ENCODE measurements at places on chromosomes 12 and 14.

DNA sequence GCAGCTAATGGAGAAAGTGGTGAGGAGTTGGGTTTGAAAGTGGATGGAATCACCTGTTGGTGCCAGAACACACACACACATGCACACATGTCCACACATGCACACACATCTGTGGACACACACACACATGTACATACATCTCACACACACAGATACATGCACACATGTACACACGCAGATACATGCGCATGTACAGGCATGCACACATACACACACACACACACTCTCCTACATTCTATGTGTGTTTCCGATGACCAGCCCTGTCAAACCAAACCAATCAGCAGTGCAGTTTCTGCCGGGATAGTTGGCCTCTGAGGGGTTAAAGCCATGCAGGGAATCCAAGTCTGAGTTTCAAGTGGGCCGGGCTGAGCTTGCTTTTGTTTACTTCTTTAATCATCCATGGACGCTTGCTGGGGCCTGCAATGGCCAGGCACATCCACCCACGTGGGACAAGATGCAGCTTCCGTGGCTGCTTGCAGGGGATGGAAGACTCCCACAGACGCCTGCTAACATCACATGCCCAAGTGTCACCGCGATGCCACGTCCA lies 52.5 kb downstream of the GALNT9 start:
- DNase-seq = no peak

- no peak for DNase-seq
Observed at GRCh38 chr12:55965941-55966407, at the start of gene PMEL. PMEL (minus strand) TSS chr12:55966042; CDS start chr12:55966011, 31 bp downstream.

DNA sequence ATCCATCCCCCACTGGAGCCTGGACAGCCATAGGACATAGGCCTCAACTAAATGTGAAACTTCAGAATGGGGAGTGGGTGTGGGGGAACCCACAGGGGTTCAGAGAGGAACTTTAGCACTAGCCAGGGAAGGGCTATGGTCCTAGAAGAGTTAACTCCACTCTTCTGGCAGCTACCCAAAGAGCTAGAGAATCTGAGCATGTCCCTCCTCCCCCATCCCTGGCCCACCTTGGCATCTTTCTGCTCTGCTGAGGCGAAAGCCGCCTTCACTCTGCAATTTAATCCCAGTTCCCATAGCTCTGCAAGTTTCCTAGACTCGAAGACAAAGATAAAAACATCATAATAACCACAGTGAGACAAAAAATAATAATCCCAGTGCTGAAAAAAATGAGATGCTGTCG lies 214.7 kb upstream of the RTL1 start:
- DNase-seq = no peak

DNA sequence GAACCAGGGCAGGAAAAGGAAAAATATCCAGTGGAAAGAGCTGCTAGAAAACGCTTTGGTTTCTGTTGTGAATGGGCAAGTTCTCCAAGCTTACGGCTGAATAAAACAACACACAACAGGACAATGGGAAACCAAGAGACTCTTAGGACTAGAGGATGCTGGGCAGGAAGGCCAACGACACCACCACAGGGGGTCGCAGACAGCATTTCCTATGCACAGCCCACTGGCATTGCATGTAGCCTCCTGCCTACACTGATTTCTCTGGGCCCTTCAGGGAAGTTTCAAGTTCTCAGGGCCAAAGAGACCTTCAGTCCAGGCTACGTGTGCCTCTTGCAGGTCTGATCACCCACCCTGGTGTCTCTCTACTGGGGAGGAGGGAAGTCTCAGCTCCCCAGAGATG lies 108.0 kb downstream of the RIMBP2 start:
- DNase-seq = no peak

DNA sequence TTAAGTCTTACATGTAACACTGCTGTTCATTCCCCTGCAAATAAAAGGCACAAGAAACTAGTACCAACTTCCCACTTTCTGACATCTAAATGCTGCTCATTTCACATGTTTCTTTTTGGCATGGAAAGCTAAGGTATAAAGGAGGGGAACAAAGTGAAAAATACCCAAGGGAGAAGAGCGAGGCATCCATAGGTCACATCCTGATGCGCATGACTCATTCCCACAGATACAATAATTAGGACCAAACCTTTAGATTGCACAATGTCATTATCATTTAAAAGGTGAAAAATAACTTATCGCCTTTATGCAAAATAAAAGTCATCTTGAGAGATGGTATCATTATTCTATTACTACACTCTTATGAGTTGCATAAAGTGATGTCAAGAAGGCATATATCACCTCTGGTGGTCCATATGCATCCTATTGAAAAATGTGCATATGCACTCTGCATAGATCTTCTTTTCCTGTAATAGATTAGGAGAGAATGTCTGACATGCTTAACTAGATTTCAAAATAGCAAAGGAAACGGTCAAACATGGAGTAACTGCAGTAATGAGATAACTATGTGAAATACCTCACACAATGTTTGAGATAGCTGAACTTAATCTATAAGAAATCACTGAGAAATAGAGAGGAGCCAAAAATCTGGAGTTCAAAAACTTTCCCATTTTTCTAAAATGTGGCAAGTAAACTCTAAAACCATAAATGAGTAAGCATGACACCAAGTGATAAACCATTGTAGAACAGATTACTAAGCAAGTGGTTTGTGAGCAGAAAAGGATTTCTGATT lies 382.5 kb upstream of the TMTC1 start:
- no peak for DNase-seq

DNA sequence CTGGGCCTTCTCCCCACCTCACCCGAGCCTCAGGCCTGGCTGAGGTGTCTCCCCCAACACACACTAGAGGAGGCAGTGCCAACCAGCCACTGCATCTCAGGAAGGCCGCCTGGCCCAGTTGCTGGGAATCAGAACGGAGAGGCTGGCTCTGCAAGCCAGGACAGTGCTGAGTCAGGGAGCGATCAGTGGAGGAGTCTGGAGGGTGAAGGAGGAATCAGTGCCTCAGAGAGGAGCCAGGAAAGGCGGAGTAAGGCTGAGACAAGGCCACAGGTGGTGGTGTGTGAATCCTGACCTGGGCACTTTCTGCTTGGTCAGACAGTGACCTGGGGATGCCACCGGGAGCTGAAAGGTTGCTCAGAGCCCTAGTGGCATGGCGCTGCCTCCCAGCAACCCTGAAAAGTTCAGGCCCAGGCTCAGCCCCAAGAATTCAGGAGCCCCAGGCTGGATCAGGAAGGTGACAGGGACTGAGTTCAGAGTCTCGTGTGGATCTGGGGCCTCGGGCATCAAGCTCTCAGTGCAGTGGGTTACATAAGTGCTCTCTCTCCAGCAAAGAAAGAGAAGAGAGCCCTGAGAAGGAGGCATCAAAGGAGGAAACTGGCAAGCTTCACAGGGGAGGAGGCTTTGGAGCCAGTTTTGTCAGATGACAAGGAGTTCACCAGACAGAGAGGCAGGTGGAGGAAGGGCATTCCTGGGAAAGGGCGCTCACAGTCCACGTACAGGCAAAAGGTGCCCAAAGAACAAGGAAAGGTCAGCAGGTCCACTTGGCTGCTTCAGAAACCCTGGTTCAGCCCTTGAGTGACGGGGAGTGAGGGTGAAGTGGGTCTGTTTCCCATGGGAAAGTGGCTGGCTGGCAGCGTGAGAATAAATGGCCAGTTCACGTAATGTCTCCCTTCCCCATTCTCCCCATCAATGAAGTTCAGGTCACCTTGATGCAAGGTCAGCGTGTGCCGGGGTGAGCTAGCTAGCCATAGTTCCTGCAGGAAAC lies 87.8 kb downstream of the ZFP36L1 start:
- no peak for DNase-seq

DNA sequence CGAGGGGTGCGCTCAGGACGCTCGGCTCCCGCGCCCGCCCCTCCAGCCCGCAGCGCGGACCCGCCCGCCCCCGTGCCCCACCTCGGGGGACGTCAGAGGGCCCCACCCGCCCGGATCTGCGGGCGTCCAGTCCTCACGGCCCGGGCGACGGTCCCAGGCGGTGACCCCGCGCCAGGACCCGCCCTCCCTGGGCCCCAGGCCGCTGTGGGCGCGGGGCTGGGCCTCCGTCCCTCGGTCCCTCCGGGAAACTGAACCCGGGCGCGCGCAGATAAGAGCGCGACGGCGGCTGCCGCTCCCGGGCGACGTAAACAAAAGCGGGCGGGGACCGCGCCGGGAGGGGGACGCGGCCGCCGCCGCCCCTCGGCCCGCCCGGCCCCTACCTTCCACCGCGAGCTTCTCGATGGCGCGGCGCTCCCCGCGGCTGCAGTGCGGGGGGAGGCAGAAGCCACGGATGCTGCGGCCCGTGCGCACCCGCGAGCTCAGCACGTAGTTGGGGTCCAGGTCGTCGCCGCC lies 1.1 kb downstream of the CKB start:
- DNase-seq = no peak

- no peak for DNase-seq
Observed at GRCh38 chr12:43283206-43283605, 268.8 kb downstream of the ADAMTS20 start.

DNA sequence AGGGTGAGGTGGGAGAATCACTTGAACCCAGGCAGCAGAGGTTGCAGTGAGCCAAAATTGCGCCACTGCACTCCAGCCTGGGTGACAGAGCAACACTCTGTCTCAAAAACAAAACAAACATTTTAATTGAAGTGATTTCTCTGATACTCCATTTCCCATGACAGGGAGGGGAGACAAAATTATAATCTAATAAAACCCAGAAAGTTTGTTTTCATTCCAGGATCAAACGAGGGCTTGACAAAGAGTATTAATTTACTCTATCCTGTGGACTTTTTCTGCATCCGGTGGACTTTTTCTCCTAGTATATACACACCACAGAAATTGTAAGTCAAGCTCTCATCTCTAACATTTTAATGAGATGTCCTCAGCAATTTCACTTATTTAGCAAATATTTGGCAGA lies 14.5 kb upstream of the AP4S1 start:
- DNase-seq = no peak

DNA sequence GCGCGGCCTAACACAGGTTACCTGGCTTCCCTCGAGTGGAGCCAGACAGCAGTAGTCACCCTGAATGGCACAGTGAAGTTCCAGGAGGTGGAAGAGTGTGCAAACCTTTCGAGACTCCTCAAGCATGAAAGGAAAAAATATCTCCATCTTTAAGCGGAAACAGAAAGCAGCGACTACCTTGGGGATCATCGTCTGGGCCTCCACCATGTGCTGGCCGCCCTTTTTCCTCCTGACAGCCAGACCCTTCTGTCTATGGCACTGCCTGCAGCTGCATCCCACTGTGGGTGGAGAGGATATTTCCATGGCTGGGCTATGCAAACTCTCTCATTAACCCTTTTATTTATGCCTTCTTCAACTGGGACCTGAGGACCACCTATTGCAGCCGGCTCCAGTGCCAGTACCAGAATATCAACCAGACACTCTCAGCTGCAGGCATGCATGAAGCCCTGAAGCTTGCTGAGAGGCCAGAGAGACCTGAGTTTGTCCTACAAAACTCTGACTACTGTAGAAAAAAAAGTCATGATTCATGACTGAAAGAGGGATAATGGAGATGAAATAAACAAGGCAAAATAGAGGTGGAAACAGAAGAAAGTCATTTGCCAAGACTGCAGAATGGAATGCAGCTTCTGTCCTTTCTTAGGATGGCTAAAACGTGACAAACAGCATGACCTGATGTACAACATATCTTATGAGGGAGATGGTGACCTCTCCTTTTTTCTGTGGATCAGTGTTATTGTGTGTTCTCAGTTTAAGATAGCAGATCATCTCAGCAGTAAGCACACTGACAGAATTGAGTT lies 2.4 kb upstream of the HEBP1 start:
- no peak for DNase-seq

DNA sequence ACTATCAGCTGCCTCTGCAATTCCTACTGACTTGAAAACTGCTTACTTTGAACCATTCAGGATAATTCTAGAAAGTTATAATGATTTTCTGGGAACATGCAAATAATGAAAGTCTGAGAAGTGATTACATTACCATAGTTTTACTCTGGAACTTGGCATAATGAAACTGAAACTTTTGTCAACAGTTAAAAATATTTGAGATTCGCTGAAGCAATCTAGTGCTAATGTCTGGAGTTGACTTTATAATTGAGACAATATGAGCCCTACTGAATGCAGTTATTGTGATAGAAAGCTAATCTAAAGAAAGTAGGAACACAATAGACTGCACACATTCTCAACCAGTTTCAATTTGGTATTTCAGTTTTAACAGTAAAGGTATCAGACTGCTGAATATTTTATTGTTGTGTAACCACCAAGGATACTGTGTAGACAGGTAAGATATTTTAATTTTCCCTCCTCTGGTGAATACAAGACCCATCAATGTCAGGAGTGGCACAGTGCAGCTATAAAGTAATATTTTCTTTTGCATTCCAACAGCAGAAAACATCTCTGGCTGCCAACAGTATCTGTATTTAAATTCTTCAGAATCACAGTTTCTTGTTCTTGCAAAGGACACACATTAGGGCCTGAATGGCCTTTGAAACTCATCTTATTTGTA lies 483.5 kb downstream of the ATP23 start:
- DNase-seq = no peak

- no peak for DNase-seq
Observed at GRCh38 chr12:122947352-122947792, 18.9 kb downstream of the ABCB9 start.

GRCh38 chr12:56119361-56119796 lies 1.3 kb downstream of the ZC3H10 start:
- DNase-seq = no peak

DNA sequence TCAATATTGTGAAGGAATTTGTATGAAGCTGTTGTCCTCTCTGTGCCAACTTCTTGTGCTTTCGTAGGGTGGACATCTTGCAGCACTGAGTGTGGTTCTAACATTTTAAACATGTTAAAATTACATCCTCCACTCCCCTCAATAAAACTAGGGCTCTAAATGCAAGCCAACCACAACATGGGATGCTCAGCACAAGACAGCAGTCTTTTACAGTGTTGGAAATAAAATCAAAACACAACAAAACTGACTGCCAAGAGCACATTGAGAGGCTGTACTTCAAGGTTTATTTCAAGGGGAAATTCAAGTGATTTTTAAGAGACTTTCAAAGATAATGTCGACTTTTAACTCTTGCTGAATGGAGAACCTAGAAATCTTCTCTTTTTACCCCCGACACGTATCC lies 396.9 kb downstream of the TMTC2 start:
- DNase-seq = no peak

DNA sequence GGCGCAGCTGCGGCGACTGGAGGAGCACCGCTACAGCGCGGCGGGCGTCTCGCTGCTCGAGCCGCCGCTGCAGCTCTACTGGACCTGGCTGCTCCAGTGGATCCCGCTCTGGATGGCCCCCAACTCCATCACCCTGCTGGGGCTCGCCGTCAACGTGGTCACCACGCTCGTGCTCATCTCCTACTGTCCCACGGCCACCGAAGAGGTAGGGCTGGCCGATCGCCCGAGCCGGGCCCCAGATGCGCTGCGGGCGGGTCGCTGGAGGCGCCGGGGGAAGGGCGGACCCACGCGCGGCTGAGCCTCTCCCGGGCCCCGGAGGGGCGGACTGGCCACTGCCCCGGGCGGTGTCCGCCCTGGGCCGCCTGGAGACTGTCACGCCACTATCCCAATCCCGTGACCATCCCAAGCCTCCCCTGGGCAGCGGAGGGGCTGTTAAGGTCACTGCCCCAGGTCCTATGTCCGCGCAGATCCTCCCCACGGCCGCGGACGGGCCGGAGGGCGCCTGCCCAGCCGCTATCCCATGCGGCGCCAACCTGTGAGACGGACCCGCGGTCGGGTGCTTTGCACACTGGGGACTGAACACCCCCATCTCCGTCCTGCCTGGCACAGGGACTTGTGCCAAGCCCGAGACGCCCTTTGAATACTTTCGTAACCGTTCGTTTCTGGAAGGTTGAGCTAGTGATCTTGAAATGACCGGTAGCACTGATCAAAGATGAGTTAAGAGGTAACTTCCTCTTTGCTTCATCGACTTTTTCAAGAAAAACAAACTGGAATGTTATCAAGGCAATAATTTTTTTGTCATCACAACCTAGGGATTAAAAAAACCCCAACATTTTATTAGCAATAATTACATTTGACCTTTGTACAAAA lies 725 bp downstream of the CHPT1 start:
- DNase-seq = peak; percentile 33

Data from cortex of kidney (tissue), 1 donor.